ENCODE measurements at places on chromosomes 12 and 14. TPM values are rescaled to one million over a fixed set of nuclear protein-coding genes. Genes with fewer than 3 reads are reported as not detected.

The NANOG gene
- not detected for total RNA-seq

GRCh38 chr12:47636908-47637780, 68.7 kb downstream of the RPAP3 start:
- DNase-seq, result peak; percentile 13

The DNAH10 gene
- total RNA-seq, result 2.0 TPM

The CCND2 gene
- 186 TPM for total RNA-seq

The ATF7 gene
- 32.5 TPM for total RNA-seq

GRCh38 chr14:61813096-61813606, 50.9 kb downstream of the SNAPC1 start:
- no peak for DNase-seq

The JDP2 gene
- 2.6 TPM for total RNA-seq
